ENCODE measurements at places on chromosomes 3 and 15. TPM values are rescaled to one million over a fixed set of nuclear protein-coding genes. Genes with fewer than 3 reads are reported as not detected.

Gene EXD1
- not detected for total RNA-seq

Gene NLGN1
- 16.3 TPM for total RNA-seq

Gene GJD2
- total RNA-seq: not detected

Gene VGLL3
- total RNA-seq: 4.2 TPM

Gene TATDN2
- total RNA-seq: 26.8 TPM

Gene HLTF
- total RNA-seq: 24.6 TPM

- DNase-seq: no peak
- no peaks in the 10 kb centered on the region for H3K27me3 ChIP-seq
- no peak overlapping the region for H3K4me3 ChIP-seq
- H3K36me3 ChIP-seq: no peaks in the 10 kb centered on the region
- H3K4me1 ChIP-seq: no peaks in the 10 kb centered on the region
Observed at GRCh38 chr3:108985844-108986243, 32.2 kb upstream of the GUCA1C start.

DNA sequence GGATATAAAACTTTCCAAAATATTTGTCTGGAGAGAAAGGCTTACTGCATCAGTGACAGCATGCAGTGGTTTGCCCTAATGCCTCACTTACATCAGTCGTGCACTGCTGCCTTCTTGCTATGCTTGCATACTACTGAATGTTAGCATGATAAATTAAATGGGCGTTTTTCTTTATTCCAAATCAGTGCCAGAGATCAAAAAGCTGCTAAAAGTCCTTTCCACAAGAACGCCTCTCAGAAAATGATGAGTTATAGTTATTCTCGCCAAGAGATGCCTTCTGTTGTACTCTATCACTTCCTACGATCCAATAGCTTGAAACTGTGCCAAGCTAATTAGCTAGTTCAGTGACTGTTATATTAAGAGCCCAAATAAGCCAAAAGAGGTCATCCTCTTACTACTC, 345.8 kb upstream of the ROBO2 start:
- H3K36me3 ChIP-seq: no peaks in the 10 kb centered on the region
- no peak for DNase-seq
- no peak overlapping the region for H3K4me3 ChIP-seq
- no peaks in the 10 kb centered on the region for H3K27me3 ChIP-seq

GRCh38 chr3:46918634-46919033, 41.1 kb downstream of the PTH1R start:
- no peak for DNase-seq
- H3K36me3 ChIP-seq: peaks cover 30% of the 10 kb centered on the region
- peaks cover 5% of the 10 kb centered on the region for H3K4me1 ChIP-seq
- H3K4me3 ChIP-seq: no peak overlapping the region
- H3K27me3 ChIP-seq: no peaks in the 10 kb centered on the region
- no peak overlapping the region for H3K27ac ChIP-seq

DNA sequence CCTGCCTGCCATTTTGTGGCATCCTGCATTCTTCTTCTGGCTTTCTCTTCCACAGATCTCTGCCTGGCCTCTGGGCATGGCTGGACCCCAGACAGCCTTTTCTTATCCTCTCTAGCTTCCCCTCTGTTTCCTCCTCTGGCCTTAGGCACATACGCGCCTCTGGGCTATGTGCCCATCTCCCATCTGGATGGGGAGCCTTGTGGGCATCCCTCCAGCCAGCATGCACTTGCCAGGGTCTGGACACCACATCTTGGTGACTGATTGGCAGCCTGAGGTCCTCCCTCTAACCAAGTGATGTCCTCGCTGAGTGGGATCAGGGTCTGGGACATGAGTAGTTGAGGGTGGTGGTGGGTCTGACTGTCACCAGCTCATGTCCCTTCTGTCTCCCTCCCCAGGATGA, 12.8 kb downstream of the PLEKHO2 start:
- H3K27me3 ChIP-seq: no peaks in the 10 kb centered on the region
- DNase-seq: no peak
- H3K4me3 ChIP-seq: no peak overlapping the region

GRCh38 chr3:132773071-132773619, 50.9 kb upstream of the NPHP3 start:
- no peak for DNase-seq
- H3K4me3 ChIP-seq: no peak overlapping the region
- H3K36me3 ChIP-seq: no peaks in the 10 kb centered on the region

DNA sequence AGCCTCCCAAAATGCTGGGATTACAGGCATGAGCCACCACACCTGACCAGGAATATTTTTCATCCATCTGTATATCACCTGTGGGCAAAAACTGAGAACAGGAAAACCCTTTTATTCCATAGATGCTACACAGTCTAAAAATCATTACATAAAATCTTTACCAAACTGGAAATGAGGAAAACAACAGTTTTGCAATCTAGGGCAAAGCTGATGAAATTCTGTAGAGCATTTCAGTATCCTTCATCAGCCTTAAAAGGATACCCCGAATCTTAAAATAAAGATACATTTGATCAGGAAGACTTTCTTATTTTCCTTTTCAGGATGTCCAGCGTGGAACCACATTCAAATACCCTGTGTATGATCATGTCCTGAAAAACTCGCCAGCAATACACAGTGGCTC, 7.1 kb downstream of the SIAH2 start:
- H3K4me1 ChIP-seq: peaks cover 7% of the 10 kb centered on the region
- H3K36me3 ChIP-seq: no peaks in the 10 kb centered on the region
- no peaks in the 10 kb centered on the region for H3K27me3 ChIP-seq
- no peak overlapping the region for H3K4me3 ChIP-seq

DNA sequence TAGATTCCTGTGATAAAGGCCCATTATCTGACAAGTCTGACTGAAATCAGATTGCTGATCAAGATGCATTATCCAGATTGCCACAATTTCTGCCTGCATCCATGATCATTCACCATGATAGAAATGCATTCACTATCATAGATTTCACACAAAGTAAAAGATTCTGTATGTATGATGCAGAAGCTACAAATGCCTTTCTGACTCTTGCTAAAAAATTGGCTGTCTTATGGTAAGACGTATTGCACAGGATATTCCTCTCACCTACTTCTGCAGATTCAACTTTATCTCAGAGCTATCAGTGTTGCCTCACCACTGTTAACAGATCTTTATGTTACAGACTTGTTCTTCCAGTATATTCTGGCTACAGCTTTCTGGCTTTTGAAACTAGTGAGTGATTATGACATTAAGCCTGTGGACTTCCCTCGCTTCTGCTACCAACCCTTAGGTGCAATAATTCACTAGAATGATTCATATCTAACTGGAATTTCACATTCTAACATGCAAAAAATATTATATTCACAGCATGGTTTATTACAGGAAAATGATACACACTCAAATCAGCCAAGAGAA, 955.3 kb downstream of the EPHA3 start:
- H3K4me3 ChIP-seq: no peak overlapping the region
- H3K27me3 ChIP-seq: no peaks in the 10 kb centered on the region
- H3K4me1 ChIP-seq: no peaks in the 10 kb centered on the region
- no peak overlapping the region for H3K27ac ChIP-seq
- no peaks in the 10 kb centered on the region for H3K36me3 ChIP-seq

GRCh38 chr3:177145381-177145780, 51.9 kb downstream of the TBL1XR1 start:
- DNase-seq: no peak
- no peak overlapping the region for H3K27ac ChIP-seq
- H3K27me3 ChIP-seq: no peaks in the 10 kb centered on the region
- H3K36me3 ChIP-seq: no peaks in the 10 kb centered on the region

DNA sequence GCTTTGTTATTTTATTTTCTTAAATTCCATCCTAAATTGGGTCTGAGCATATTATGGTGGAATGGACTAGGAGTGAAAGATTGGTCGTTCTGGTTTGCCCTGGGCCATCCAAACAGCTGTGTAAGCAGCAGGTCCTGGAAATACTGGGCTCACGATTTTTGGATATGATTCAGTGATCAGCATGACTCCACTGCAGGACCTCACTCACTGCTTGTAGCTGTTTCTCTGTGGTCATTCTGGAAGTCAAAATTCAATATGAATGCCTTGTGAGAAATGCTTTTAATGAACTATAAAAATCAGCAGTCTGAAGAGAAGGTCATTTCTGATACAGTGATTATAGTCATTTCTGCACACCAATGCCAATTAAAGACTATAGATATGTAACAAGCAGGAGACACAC, 185.0 kb downstream of the RBMS3 start:
- H3K27me3 ChIP-seq: no peaks in the 10 kb centered on the region
- no peak for DNase-seq
- H3K4me1 ChIP-seq: no peaks in the 10 kb centered on the region
- H3K36me3 ChIP-seq: no peaks in the 10 kb centered on the region

GRCh38 chr15:83700082-83700481, 46.2 kb downstream of the ADAMTSL3 start:
- H3K4me3 ChIP-seq: no peak overlapping the region
- no peaks in the 10 kb centered on the region for H3K36me3 ChIP-seq
- no peaks in the 10 kb centered on the region for H3K4me1 ChIP-seq

DNA sequence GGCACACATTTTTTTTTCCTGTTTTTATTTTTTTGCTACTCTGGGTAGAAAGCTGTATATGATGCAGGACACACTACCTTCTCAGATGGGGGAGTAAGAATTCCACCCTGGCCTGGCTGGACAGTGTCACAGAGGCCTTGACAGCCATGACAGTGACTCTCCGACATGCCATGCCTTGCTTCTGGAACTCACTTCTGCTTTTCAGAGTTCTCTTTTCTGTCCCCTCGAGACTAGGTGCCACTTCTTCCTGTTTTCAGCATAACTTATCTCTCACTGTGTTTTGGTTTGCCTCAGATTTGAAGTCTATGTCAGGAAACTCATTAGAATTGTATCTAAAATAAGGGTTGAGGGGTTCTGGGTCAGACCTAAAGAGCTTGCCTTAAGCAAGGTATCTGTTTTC, 69.1 kb upstream of the SEC13 start:
- no peak for DNase-seq
- no peaks in the 10 kb centered on the region for H3K36me3 ChIP-seq
- H3K27ac ChIP-seq: no peak overlapping the region
- no peaks in the 10 kb centered on the region for H3K4me1 ChIP-seq
- no peak overlapping the region for H3K4me3 ChIP-seq

DNA sequence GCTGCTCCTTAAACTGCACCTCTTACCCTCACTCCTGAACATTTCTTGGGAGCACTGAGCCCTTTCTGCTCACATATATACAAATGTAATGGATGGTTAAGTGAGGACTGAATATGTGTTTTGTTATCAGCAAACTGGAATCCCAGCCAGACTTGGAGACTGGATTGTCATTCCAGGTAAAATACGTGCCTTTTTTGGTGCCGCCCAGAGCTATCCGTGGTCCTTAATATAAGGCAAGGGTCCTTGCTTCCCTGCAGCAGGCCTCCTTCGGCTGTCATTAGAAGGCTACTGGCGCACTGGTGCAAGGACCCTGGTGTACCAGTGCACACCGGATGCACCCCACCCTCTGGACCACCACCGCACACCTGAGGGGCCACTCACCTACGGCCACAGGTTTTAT, 1.1 kb upstream of the GABRB3 start:
- H3K4me1 ChIP-seq: no peaks in the 10 kb centered on the region
- no peak overlapping the region for H3K4me3 ChIP-seq
- H3K27me3 ChIP-seq: peaks cover 15% of the 10 kb centered on the region
- no peak for DNase-seq
- H3K27ac ChIP-seq: no peak overlapping the region
- H3K36me3 ChIP-seq: no peaks in the 10 kb centered on the region

- peaks cover 5% of the 10 kb centered on the region for H3K4me1 ChIP-seq
- no peaks in the 10 kb centered on the region for H3K27me3 ChIP-seq
- H3K4me3 ChIP-seq: no peak overlapping the region
- no peak for DNase-seq
- H3K36me3 ChIP-seq: no peaks in the 10 kb centered on the region
Observed at GRCh38 chr3:187000711-187001151, 70.4 kb downstream of the ST6GAL1 start.

GRCh38 chr15:68990231-68990991, 24.1 kb upstream of the NOX5 start:
- peaks cover 7% of the 10 kb centered on the region for H3K27me3 ChIP-seq
- no peak overlapping the region for H3K4me3 ChIP-seq
- H3K27ac ChIP-seq: no peak overlapping the region

DNA sequence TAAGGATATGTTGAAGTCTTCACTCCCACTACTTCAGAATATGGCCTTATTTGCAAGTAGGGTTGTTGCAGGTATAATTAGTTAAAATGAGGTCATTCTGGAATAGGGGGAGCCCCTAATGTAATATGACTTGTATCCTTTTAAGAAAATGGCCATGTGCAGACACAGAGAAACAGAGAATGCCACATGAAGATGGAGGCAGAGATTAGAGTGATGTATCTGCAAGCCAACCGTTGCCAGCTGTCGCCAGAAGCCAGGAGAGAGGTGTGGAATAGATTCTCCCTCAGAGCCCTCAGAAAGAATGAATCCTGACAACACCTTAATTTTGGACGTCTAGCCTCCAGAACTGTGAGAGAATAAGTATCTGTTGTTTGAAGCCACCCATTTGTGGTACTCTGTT, 11.3 kb upstream of the TRANK1 start:
- no peak overlapping the region for H3K27ac ChIP-seq
- H3K36me3 ChIP-seq: no peaks in the 10 kb centered on the region
- no peak overlapping the region for H3K4me3 ChIP-seq
- H3K27me3 ChIP-seq: peaks cover 2% of the 10 kb centered on the region
- no peaks in the 10 kb centered on the region for H3K4me1 ChIP-seq

DNA sequence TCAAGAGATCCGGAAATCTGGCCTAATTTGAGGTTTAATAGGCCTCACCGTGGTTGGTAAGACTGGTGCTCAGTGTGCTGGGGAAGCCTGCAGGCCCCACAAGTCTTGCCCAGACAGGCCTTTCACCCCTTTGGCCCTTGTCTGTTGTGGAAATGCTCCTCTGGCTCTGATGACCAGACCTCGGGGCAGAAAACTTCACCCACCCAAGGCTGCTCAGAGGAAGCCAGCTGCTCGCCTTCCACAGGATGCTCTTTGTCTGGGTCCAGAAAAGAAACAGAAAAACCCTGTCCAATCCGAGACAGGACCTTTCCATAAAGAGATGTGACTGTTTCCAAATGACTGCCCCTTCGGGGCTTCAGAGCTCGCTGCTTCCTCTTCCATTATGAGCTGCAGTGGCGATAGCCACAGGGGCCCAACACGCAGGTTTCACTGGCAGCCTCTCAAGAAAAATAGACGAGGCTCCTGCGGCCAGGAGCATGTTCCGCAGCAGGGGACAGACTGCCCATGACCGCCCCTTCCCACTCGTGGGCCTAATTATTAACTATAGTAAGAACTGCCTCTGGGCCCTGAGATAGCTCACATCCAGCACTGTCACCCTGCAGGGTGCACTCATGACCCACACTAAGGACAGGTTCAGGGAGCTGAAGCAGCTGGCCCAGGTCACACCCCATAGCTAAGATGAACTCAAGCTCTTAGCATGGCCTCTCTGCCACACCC, 6.8 kb upstream of the SNX22 start:
- H3K27me3 ChIP-seq: no peaks in the 10 kb centered on the region
- H3K36me3 ChIP-seq: peaks cover 16% of the 10 kb centered on the region
- peaks cover 12% of the 10 kb centered on the region for H3K4me1 ChIP-seq
- no peak for DNase-seq

- no peak overlapping the region for H3K27ac ChIP-seq
- H3K4me3 ChIP-seq: no peak overlapping the region
- no peaks in the 10 kb centered on the region for H3K27me3 ChIP-seq
- DNase-seq: no peak
- no peaks in the 10 kb centered on the region for H3K36me3 ChIP-seq
Observed at GRCh38 chr3:175601521-175601920, 742.4 kb downstream of the NAALADL2 start.
